Endothelial cell of umbilical vein (primary cell): ENCODE measurements at places on chromosomes 7 and 10. TPM values are rescaled to one million over a fixed set of nuclear protein-coding genes. Genes with fewer than 3 reads are reported as not detected.

DNAJC12 gene
- total RNA-seq, result 1.0 and 2.4 TPM in 2 replicates

LRRC18 gene
- not detected in 2 replicates for total RNA-seq

ITPRID1 gene
- not detected in 2 replicates for total RNA-seq

TMEM176A gene
- total RNA-seq, result not detected in 2 replicates

MINDY4 gene
- 4.7 and 5.2 TPM in 2 replicates for total RNA-seq

ADAM22 gene
- total RNA-seq, result 0.53 and 1.4 TPM in 2 replicates
